ENCODE measurements at places on chromosomes 13 and 19.

DNA sequence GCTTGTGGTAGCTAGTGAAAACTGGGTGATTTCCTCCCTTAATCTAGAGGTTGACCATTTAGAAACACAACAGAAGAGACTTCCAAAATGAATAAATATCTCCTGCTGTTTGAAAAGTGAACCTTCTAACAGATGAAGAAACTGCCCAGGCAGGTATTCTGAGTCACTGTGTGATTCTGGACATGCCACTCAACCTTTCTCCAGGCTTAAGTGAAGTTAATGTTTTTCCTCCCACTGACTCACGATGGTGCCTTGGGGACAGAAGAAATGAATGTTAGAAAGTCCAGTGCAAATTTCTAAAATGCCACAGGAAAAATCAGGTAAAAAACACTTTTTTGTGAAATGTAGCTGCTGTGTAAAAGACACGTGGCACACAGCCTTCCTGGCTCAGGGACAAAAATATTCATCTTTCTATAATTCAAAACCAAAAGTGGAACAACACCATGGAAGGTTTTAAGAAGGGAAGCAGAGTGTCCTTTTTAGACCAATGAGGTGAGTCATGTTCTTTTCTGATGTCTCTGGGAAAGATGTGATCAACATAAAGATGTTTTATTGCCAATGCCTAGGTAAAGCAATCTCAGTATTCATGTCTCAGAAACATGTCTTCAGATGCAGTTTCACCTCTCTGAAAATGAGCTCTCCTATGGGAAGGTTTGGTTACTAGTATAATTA, 9.1 kb downstream of the UBE2L5 start:
- DNase-seq, result no peak

DNA sequence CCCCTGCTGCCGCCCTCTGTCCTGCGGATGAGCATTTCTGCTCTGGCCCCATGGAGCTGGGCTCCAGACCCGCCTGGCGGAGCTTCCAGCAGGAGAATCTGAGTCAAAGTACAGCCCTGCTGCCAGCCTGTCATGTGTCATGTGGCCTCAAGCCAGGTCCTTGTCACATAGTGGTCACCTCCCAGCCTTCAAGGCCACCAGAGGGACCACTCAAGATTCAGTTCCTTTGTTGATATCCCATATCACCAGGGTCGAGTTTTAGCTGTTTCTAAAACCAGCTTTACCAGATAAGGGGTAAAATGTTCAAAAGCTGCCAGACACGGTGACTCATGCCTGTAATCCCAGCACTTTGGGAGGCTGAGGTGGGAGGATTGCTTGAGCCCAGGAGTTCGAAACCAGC, 13.4 kb downstream of the THOP1 start:
- no peak for DNase-seq

- no peak for DNase-seq
These were observed 128.1 kb downstream of the EFNB2 start for GRCh38 chr13:106407338-106407737.

DNA sequence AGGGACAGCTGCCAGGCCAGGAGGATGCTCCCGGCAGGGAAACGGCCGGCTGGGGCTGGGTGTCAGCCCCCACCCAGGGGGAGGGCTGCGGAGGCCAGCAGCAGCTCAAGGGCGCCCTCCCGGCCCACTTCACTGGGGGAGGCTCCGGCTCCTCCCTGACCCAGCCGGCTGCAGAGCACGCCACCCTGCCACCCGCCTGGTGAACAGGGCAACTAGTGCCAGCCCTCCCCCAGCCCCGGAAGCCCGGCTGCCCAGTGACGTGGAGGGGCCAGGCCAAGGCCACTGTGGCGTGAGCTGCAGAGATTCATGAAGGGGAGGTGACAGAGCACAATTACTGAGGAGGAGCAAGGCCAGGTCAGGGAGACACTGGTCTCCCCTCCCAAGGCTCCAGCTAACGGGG, 14.7 kb downstream of the REXO1 start:
- DNase-seq, result no peak

DNA sequence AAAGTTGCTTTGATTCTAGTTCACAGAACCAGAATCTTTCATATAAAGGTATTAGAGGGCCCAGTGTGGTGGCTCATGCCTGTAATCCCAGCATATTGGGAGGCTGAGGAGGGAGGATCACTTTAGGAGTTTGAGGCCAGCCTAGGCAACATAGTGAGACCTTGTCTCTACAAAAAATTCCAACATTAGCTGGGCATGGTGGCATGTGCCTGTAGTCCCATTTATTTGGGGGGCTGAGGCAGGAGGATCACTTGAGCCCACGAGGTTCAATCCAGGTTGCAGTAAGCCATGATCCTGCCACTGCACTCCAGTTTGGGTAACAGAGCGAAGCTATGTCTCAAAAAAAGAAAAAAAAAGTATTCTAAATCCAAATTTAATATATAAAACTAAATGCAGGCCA, 9.1 kb downstream of the LDLR start:
- no peak for DNase-seq

GRCh38 chr13:107421951-107422350, 793.4 kb downstream of the LIG4 start:
- DNase-seq, result no peak

DNA sequence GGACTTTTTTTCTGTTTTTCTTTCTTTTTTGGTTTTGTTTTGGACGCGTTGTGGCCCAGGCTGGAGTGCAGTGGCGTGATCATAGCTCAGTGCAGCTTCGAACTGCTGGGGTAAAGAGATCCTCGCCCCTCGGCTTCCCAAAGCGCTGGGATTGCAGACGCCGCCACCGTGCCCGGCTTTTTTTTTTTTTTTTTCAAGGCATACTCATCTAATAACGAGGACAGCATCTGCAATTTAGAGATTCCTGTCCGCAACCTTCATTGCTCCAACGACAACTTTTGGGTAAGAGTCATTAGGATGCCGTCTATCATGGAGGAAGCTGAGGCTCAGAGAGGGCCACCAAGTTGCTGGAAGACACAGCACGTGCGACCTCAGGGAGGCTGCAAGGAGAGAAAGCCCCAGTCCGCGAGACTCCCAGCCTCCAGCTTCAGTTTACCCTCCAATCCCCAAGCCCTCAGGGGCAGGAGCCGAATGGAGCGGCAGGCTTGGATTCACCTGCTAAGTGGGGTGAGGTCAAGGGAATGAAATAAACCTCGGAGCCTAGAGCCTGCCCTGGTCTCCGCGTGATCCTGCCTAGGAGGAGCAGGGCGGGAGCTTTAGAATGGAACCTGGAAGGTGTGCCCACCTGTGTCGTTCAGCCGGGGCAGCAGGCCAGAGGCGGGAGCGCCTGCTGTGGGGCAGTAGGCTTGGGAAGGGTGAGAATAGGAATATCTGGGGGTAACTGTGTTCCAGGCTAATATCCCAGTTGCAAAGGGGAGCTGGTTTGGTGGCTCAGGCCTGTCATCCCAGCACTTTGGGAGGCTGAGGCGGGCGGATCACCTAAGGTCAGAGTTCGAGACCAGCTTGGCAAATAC, 676 bp upstream of the POLRMT start:
- DNase-seq, result no peak

GRCh38 chr19:10285393-10285792, 1.4 kb upstream of the ICAM4 start:
- DNase-seq, result no peak

DNA sequence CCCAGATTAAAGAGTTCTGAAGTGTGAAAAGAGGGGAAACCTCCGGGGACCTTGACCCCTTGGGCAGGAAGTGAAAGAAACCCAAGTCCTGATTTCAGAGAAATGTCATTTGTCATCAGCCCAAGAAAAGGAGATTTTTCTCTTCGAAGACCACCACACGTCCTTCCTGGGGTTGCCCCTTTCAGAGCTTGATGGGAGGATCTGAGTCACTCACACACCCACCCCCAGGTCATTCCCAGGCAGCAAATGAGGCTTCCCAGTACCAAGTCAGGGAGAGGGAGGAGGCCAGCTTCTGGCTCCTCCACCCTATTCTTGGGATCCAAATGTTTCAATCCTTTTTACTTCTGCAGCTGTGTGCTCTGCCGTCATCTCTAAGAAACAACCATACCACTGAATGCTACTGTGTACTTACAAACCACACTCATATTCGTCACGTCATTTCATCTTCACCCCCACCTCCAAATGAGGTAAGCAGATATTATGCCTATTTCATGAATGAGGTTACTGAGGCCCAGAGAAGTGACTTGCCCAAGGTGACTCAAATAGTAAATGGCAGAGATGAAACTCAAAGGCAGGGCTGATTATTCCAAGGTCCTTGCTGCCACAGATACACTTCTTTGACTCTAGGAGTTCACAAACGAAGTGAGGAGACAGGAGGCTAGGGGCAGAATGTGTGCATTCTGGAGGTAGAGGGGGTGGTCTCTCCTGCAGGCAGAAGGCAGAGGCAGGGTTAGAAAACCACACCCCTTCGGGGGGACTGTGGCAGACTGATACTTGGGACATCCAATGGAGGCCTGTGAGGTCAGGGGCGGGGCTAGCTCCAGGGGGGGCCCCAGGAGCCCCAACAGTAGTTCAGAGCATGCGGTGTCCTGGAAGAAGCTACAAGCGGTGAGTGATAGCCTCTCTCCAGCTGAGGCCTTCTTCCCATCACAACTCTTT, 5.0 kb upstream of the KMT2B start:
- no peak for DNase-seq

- no peak for DNase-seq
These were observed 23.4 kb upstream of the SLC7A10 start for GRCh38 chr19:33248954-33249613.

- no peak for DNase-seq
These were observed 75.2 kb downstream of the RXFP2 start for GRCh38 chr13:31814536-31814935.

GRCh38 chr13:80798576-80799133, 457.7 kb upstream of the SPRY2 start:
- DNase-seq, result no peak

DNA sequence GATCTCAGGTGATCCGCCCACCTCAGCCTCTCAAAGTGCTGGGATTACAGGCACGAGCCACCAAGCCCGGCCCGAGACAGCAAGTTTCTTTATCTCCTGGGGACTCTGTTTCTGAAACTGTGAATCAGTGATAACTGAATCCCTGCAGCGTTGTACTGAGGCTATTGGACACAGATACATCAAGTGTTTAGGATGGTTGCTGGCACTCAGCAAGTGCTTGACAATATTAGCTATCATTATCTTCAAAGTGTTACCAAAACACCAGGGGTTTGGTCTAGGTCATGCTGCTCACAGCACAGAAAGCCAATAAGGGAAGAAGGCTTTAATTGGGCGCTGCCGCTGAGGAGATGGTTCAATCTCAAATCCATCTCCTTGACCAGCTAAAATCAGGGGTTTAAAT, 20.5 kb upstream of the PNMA8C start:
- no peak for DNase-seq

- DNase-seq, result no peak
These were observed 6.9 kb upstream of the ATF5 start for GRCh38 chr19:49921871-49922795.

DNA sequence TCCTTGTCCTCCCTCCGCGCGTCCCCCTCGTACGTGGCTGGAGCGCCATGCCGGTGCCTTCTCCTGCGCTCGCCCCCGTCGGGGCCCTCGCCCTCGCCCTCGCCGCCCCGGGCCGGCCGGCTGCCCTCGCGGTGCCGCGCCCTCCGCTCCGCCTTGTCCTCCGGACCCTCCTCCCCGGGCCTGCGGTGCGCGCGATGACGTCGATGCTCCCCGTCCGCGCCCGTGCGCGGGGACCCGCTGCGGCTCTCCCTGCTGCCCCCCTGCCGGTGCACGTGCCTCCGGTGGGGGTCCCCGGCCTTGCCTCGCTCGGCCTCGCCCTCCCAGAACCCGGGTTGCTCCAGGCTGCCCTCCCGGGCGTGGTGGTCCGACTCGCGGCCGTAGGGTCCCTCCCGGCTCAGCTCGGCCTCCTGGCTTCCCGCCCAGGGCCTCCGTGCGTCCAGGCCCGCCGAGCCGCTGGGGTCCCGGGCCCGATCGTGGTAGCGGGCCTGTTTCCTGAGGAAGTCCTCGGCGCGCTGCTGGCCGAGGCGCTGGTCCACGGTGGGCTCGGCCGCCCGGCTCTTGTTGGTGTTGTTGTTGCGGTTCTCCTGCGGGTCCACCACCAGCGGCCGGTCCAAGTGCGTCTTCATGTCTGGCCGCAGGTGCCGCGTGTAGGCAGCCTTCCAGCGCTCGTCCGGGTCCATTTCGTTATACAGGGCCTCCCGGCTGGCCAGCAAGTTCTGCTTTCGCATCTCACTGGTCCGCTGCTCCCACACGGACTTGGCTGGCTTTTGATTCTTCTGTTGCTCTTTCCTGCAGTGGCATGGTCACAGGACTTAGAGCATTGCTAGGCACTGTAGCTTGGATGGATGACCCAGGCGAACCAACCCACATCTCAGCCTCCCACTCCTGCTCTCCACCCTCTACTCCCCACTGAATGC, 148.6 kb downstream of the IER2 start:
- DNase-seq, result no peak

DNA sequence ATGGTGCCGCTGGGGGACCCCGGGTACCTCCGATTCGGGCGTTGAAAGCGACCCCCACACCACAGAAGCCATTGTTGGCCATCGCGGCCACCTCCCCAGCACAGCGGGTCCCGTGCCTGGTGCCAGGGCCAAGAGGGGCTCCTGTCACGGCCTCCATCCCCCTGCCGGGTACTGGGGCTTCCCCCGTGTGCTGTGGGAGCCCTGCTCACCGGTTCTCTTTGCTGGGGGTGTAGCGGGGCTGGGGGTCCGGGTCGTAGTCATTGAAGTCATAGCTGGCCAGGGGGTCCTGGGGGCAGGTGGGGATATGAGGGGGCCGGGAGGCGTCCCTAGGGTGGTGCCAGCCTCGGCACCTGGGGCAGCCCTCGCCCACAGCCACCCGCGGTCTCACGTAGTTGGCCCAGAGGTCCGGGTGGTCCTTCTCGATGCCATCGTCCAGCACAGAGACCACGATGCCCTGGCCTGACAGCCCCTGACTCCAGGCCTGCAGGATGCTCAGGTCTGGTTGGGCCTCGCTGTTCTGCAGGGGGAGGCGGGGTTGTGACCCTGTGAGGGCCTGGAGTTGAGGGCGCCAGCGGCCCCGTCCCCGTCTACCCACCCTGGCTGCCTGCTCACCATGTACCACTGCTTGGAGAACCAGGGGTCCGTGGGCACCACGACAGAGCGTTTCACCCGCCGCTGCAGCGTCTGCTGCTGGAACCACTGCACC, 2.4 kb downstream of the PCSK4 start:
- DNase-seq, result no peak

- no peak for DNase-seq
These were observed 39.1 kb upstream of the TFDP1 start for GRCh38 chr13:113545455-113545930.

DNA sequence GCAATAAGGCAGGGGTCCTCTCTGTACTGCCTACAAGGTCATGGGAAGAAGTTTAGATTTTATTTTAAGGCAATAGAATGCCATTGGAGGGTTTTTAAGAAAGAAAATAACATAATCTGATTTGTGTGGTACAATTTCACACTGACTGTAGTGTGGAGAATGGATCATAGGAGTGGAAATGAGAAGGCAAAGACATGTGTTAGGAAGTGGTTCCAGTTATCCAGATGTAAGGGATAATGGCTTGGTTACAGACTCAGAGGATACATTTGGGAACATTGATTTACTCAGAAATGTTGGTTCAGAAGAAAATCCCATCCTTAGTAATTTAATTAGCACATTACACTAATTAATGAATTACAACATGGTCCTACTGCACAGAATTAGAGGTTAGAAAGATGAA, 788.2 kb downstream of the SLITRK5 start:
- no peak for DNase-seq
